ENCODE measurements at places on chromosomes 6 and 20. TPM values are rescaled to one million over a fixed set of nuclear protein-coding genes. Genes with fewer than 3 reads are reported as not detected.

DNA sequence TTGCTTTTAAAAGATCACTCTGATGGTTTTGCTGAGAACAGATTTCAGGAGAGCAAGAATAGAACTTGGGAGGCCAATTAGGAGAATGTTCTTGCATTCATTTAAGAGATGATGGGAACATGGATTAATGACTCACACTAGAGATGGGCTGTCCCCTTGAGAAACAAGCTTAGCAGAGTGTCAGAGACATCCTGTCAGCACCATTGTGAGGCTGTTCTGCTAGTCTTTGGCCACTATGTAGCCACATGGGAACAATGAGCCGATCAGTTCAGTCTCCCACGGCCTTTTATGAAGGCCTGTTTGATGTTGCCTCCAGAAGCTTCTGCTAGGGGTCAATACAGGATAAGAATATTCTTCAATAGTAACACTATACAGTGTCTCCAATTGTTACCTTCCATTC lies 113.0 kb upstream of the EYA4 start:
- no peak for DNase-seq

ADTRP gene
- 2.9 TPM for polyA plus RNA-seq

DNA sequence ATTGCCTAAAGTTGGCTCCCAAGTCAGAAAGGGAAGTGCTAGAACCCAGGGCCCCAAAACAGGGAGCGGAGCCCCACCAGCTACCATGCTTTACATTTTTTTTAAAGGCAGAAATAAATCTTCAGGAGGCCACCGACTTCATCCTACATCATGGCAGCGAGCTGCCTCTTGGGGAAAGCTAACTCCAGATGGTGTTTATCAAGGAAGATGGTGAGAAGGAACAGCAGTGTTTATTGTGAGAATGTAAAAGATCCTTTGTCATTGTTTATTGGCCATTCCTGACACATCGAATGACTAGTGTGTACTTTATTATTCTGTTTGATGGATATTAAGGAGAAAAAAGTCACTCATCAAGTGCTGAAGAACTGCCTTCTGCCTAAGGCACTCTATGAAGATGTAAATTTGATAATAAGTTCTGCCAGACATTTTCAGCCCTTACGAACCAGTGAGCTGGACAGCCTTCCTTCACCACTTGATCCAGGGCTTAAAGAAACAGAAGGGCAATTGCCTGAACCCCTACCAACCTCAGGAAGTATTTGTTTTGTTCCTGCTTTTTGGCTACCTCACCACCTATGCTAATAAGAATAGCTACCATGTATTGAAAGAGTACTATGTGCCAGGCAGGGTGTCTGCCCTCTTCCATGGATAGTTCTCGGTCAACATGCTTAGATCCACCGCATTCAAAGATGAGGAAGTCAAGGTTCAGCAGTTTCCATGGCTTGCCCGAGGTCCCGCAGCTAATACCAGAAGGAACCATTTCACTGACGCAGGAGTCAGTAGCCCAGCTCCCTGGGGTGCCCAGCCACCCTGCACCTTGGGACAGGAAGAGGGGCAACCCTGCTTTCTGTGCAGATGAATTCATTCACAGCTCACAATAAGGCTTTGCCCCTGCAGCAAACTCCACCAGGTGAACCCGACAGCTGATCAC lies 194.7 kb upstream of the RREB1 start:
- DNase-seq = no peak

GRCh38 chr6:157456524-157456829 lies 75.5 kb downstream of the ZDHHC14 start:
- DNase-seq = no peak

- DNase-seq = no peak
Measured at GRCh38 chr20:51651921-51652549, 109.5 kb upstream of the NFATC2 start.

GRCh38 chr6:125046107-125046925 lies 84.1 kb downstream of the RNF217 start:
- no peak for DNase-seq

TFAP2C gene
- polyA plus RNA-seq = 1.3 TPM

DNA sequence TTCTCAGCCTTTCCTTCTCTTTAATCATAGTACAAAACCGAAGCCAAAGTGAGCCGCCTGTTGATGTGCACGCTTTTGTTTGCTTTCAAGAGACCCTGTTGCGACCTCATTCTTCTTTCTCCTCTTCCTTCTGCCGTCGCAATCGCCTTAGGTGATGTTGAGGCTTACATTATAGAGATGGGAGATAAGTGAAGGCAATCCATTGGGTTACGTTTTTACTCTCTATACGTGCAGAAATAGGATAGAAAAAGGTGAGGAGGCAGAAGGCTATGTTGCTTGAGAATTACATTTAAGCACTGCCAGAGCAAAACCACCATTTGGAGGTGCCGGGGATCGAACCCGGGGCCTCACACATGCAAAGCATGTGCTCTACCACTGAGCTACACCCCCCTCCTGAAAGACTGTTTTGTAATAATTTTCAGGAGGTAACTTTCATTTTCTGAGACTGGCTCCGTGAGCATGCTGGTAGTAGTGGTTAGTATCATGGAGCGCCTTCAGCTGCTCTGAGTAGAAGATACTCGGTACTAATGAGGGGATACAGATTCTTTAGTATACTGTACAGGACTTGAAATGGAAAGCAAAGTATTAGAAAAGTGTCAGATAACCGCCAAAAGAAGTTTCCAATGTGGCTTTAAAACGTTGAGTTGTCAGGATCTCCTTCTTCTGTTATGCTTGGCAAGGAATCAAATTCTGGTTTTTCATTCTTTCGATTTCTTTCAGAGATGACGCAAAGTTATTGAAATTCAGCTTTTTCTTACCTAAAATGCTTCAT lies 165.6 kb downstream of the TRIM27 start:
- no peak for DNase-seq

ADGRG6 gene
- 31.5 TPM for polyA plus RNA-seq

DNA sequence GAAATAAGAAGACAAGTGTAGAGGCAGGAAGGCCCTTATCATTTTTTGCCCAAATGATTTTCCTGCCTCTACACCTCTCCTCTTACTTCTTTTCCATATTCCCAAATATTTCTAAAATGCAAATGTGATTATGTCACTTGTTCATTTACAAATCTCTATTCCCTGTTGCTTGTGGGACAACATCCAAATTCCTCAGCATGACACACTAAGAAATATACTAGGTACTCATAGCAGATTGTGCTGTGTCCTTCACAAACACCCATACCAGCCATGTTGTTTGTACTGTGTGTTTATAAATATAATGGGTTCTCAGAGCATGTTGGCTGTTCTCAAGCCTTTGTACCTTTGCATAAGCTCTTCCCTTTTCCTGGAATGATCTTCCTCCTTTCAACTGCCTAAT lies 17.7 kb upstream of the FYN start:
- DNase-seq = no peak

DNA sequence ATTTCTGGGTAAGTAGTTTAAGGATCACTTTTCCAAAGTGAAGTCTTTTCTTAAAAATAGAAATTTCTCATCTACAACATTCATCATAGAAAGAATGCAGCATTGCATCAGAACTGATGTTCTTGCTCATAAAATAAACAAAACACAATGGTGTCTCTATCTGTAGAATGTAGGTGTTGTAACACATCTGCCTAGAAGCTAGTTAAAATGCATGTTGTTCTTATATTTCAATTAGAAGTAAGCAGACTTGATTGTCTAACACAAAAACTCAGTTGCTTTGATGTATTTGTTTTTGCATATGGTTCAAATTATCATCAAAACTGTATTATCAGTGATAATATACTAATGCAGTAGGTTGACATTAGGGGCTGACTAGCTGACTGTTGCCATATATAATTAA lies 654.7 kb upstream of the FLRT3 start:
- DNase-seq = no peak

GRCh38 chr6:121652726-121653623 lies 217.5 kb downstream of the GJA1 start:
- no peak for DNase-seq

- DNase-seq = no peak
Measured at GRCh38 chr20:19886661-19887288, 128.7 kb downstream of the RIN2 start.

- DNase-seq = no peak
Measured at GRCh38 chr6:82739303-82739702, 326.3 kb downstream of the UBE3D start.

DNA sequence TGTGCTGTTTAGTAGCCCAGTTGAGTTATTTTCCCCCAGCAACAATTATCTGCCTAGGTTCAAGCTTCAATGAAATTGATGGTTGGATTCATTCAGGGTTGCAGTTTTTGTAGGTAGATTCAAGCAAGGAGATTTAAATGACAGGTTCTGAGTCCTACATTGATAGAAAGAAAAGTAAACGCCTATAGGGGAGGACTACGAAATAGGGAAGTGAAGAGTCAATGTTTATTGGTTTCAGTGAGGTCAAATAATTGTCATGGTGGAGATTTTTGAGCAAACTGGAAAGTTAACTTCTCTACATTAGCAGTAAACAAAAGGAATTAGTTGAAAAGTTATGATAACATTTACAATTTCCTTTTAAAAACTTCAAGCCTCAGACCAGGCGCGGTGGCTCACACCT lies 734 bp upstream of the WFDC13 start:
- no peak for DNase-seq

PSMG4 gene
- polyA plus RNA-seq = 18.8 TPM

WFDC10B gene
- not detected for polyA plus RNA-seq

DEFB124 gene
- polyA plus RNA-seq = not detected

- DNase-seq = peak; percentile 84
Measured at GRCh38 chr20:23349338-23350195, 1.0 kb upstream of the NXT1 start.

GRCh38 chr6:114833211-114833610 lies 490.4 kb upstream of the HS3ST5 start:
- DNase-seq = no peak

C20orf202 gene
- polyA plus RNA-seq = 0.42 TPM

DNA sequence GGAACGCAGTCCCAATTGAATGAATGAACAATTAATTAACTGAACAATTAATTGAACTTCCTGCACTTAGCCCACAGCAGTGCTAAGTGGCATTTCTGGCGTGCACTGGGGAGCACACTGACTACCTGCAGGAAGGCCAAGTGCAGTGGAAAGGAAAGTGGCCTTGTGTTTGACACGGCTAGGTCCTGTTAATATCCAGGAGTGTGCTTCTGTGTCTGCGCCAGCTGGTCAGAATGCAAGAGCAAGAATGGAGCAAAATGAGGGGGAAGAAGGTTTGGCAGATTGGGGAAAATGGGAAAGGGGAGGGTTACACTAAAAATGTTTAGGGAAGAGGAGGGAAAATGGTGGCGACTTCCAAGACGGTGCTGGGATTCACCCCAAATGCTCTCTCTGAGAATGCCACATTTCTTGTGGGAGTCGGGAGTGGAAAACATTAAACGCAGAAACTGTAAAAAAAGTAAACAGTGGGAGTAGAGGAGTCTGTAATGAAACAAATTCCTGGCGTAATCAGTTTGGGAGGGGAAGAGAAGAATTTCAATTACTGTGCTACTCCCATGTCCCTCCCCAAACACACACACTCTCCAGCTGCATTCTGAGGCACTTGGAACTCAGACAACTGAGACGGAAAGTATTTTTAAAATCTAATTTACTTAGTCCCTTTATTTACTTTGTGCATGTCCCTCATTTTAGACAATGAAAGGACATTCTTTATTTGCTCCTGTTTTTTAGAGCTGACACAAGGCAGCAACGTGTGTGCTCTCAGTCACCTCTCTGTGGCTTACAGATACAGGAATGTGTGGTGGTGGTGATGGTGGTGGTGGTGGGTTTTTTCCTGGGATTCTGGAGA lies 64.1 kb downstream of the CLIC5 start:
- no peak for DNase-seq

GRCh38 chr20:32040142-32040953 lies 11.7 kb upstream of the HCK start:
- DNase-seq = no peak

- DNase-seq = no peak
Measured at GRCh38 chr20:36118371-36118770, 36.2 kb upstream of the EPB41L1 start.

FOXQ1 gene
- polyA plus RNA-seq = 12.5 TPM

DNA sequence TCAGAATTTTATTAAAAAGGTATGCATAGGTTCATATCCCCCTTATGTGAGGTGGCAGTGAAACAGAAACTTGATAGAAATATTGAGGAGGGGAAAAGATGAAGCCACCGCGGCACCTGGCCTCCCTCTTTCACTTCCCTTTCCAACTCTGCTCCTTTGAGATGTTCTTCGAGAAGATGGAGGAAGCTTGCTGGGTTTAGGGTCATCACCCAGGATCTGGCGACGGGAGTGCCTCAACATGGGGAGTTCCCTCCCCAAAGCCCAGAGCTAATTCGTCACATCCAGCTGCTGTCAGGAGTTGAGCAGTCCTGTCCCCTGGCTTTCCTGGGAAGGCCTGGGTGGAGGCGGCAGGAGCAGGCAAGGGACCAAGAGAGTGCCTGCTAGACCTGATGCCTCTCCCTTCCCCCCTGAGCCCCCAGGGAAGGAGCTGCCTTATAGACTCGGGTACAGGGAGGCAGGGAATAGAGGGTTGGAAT lies 29.1 kb downstream of the RREB1 start:
- no peak for DNase-seq

- DNase-seq = no peak
Measured at GRCh38 chr6:144153260-144153659, 2.9 kb downstream of the STX11 start.

GRCh38 chr6:159089443-159089842 lies 44.7 kb upstream of the TAGAP start:
- DNase-seq = no peak

DNA sequence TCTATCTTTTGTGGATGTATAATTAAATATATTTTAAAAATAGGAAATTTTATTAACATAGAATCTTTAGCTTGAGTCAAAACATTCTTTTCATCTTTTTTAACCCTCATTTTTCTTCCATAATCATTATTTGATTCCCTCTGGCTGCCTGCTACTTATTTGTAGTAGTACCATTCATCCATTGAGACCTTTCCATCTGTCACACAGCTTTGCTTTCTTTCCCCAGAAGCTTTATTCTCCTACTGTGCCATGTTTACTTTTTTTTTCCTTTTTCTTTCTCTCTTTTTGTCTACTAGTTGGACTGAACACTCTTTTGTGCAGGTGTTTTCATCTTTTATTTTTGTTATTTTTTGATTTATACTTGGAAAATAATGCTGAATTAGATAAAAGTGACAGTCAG lies 522.6 kb upstream of the MMS22L start:
- DNase-seq = no peak

DNA sequence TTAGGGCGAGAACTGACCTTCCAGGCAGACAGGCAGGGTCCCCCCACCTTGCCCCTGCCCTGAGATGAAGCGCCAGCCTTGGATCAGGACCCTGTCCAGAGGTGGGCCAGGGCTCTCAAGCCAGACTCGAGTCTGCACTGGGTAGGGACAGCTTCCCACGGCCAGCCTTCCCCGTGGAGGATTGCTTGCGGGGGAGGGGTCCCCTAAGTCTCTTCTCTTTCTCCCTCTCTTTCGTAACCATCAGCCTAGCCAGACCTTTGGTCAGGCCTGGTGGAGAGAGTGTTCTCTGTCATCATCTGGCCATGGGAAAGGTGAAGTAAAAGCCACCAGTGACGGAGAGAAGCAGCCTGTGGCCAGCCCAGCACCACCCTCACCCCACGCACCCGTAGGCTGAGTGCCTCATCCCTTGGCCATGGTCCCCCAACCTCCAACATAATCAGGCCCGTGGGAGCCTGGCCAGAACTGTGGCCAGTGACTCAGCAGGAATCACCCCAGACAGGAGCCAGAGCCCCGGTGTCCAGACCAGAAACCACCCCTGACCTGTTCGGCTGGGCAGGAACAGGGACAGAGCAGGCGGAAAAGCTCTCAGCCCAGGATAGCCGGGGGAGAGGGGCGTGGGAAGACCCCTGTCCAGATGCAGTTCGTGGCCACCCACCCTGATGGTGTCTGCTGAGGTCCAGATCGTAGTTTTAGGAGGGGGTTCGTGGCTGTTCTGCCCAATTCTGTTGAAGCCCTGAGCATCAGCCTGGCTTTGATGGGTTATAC lies 47.1 kb downstream of the SNAI1 start:
- DNase-seq = no peak

Data from right renal pelvis (tissue), 4 donors.